ENCODE measurements at places on chromosomes 2 and 18.
A peak's percentile ranks its signal among the peaks of the same experiment; 100 is the strongest.

DNA sequence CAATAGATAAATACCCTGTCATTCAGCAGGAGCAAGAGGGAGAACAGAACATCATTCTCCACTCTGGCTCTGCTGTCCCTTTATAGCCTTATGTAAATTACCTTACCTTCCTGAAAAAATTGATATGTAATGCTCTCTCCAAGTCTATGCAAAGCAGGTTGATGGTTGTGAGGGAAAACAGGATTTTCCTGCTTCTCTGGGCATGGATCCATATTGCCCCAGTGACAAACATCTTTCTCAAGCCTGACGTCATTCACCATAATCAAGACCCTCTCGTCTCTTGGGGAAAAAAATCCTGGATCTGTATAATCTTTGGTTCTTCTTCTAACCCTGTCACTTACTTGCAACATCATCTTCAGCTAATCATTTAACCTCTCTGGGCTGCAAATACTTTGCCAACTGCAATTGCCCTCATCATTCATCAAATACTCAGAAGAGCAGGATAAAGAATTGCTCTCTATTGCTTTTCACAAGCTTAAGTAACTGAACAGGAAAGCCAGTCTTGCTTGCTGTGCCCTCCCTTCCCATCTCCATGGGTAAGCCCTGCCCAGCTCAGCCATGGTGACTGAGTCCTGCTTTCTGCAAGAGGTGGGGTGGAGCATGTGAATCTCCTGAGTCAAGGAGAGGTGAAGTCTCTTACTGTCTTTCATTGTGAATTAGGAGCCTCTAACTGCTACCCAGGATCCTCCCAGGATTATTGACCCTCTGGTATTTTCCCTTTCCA, 123.7 kb upstream of the KLF7 start:
- DNase-seq: no peak

DNA sequence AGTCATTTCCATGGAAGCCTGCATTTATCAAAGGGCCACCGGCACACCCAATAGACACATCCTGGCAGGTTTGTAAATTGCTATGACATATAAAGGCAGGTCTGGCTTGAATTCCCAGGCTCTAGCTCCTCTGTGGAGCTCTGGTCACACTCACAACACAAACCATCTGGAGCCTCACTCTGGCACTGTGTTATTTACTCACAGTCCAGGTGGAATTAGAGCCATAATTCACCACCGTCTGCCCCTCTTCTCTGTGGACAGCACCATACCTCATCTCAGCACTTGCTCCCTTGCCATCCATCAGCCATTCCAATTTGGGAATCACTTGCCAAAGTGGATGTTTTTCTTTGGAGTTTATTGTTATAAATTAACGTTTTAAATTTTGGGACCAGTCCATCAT, 84.3 kb upstream of the OSR1 start:
- DNase-seq: no peak

DNA sequence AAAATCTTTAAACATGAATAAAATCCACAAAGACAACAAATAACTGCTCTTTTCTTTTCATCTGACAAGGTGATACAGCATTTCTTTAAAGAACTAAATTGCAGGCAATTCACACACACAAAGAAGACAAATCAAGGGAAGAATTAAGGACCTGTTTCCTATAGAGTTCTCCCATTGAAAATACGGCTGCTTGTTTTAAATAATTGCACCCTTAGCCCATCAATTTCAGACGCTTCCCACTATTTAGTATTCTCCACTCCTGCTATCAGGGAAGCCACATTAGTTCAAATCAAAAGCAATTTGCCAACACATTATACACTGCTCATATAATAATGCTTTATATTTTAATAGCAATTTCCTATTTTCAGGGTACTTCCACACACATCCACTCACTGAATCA, 11.3 kb downstream of the CMPK2 start:
- no peak for DNase-seq

- DNase-seq: no peak
Measured at GRCh38 chr2:188853307-188853706, 120.9 kb upstream of the COL3A1 start.

- no peak for DNase-seq
Measured at GRCh38 chr2:157257312-157258252, at the start of gene GALNT5. GALNT5 (plus strand) TSS chr2:157257705; CDS start chr2:157258083, 378 bp downstream.

DNA sequence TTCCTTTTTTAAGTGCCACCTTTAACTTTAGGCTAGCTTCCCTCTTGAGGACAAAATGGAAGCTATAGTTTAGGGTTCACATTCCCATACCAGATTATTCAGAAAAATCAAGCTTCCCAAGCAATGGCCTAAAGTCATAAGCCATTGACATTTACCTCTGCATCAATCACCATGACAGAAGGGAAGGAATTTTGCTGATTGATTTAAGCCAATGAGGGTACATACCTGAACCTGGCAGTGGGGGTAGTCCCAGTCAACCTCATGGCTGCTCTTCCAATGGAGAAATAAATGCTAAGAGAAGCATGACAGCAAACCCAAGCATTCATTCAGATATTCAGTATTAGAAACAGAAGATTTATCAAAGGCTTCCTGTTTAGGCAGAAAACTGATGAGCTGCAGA, 128.4 kb upstream of the CREB1 start:
- no peak for DNase-seq

DNA sequence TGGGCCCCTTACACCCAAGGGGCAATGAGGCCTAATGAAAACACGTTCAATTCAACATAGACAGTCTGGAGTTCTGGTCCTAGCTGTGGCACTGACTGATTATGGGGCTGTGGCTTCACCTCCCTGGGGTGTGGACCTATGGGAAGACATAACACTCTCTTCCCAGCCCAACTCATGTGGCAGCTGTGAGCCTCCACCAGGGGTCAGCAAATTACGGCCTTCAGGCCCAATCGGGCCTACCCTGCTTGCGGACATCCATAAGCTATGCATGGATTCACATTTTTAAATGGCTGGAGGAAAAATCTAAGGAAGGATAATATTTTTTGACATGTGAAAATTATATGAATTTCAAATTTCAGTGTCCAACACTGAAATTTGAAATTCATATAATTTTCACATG, 101.3 kb downstream of the LOXHD1 start:
- DNase-seq: no peak

DNA sequence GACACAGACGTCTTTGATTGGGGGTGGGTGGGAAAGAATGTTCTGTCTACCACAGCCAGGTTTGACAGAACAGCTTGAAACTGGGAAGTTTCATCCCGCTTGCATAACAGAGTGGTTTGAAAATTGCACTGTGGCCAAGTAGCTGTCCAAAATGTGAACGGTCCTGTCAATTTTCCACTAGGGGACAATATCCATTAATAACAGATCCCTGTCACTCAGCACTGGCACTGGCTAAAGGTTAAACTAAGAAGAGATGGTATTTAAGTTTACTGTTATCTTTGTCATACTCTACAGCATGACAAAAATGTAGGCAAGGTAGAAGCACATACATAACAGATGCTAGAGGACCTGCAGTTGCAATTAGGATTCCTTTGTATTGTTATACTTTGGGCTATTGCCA, 55.6 kb upstream of the ACMSD start:
- DNase-seq: no peak

DNA sequence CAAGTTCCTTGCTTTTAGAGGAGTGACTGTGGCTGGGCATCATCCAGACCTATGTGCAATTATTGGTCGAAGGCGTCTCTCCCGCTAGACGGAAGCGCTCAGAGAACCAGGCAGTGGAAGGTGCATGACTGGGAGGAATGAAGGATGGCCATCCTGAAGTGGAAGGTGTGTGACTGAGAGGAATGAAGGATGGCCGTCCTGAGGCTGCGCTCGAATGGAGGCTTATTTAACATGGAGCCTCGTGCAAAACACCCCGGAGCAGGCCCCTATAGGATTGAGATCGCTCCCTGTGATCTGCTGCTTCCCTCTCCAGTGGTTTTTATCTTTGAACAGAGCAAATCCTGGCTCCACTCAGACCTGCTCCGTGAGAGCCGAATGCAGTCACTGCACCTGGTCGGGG, 140.2 kb upstream of the ID2 start:
- DNase-seq: no peak

DNA sequence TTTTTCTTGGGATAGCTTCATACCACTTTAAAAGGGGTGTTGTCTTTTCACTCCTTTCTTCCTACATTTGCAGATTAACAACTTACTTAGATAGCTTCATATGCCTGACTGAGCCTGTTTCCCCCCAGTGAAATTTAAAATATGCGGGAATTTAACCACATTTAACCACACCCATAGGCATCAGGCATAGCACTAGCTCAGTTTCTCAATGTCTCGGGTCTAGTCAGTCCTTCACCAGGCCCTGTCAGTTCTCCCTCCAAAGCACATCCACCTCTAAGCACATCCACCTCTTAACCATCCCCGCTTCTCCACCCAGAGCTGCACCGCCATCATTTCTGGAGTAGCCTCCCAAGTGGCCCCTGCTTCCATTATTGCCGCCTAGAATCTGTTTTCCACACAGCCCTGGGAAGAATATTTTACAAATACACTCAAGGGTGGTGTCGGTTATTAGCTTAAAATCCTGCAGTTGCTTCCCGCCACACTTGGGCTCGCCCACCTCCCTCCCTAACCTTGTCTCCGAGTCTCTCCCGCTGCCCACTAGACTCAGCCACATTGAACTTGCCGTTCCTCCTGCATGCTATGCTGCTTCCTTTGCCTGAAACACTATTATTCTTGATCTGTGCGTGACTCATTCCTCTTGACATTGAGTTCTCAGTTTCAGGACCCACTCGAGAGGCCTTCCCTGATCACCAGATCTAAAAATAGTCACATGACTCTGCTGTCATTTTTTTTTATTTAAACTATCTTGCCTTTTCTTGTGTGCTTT, 68.3 kb downstream of the SPTBN1 start:
- DNase-seq: peak; percentile 34

DNA sequence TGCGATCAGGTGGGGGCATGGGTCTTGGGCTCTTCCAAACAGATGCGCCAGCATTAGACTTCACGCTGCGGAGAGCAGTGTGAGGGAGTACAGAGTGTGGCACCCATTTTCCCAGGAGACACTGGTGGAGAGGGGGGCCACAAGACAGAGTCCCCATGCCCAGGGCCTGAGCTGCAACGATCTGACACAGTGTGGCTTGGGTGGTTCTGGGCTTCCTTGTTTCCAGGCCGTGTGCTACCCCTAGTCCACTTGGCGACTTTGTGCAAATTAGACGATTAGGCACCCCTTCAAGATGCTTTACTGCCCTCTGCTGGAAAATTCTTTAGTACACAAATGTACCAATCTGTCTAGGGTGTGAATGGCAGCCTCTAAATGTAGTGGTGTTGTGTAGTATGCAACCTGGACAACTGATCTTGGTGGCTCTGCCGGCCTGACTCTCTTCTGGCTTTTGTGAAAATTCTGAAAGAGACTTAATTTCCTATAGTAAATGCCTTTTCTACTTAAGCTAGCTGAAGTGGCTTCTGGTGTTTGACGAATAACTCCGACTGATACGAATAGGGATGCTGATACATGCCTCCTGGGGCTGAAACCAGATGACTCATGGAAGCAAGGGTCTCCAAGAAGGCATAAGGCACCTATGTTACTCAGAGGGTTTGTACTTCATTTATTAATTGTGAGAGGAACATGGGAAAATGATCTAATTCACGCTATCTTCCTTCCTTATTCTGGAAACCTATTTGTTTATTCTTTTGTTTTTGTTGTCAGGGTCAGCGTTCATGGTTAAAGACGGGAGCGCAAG, 92.3 kb upstream of the SMAD2 start:
- DNase-seq: no peak

- DNase-seq: no peak
Measured at GRCh38 chr18:40956213-40956612, 998.8 kb upstream of the PIK3C3 start.

DNA sequence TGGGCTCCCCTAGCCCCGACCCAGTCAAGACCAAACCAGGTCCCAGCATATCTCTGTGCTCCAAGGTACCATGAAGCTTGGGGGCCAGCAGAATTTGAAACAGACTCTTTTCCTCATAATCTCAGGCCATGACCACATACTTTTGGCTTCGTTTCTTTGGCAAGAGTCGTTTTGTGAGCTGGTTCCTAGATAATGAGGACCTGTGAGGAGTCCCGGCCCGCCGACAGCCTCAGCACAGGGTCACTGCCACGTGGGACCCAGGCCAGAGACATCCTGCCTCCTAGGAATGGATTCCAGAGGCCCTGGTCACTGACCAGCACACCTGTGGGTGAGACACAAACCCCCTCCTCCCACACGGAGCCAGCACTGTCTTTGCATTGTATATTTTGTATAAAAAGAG, 73.5 kb downstream of the VAPA start:
- DNase-seq: no peak

GRCh38 chr18:37624318-37624717, 58.7 kb upstream of the CELF4 start:
- DNase-seq: no peak

DNA sequence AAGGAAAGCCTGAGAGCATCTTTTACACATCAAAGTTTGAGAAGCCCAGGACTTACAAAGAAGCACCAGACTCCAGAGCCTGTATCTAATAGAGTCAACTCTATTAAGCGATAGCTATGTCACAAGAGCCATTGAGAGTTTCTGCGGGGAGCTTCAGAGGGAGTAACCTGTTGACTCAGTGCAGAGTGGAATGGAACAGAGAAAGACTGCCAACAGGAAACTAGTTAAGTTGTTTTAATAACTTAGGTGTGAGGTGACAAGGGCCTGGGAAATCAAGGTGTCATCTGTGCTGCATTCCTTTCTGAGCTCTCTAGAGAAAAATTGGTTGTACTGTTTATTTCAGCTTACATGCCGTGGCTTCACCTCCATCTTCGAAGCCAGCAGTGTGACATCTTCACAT, 513.8 kb upstream of the POU3F3 start:
- no peak for DNase-seq

GRCh38 chr18:14969500-14969899, 221.5 kb downstream of the ANKRD30B start:
- DNase-seq: no peak

- no peak for DNase-seq
Measured at GRCh38 chr2:65658881-65659280, 226.5 kb upstream of the SPRED2 start.

- DNase-seq: no peak
Measured at GRCh38 chr2:147351784-147352183, 493.0 kb upstream of the ACVR2A start.

DNA sequence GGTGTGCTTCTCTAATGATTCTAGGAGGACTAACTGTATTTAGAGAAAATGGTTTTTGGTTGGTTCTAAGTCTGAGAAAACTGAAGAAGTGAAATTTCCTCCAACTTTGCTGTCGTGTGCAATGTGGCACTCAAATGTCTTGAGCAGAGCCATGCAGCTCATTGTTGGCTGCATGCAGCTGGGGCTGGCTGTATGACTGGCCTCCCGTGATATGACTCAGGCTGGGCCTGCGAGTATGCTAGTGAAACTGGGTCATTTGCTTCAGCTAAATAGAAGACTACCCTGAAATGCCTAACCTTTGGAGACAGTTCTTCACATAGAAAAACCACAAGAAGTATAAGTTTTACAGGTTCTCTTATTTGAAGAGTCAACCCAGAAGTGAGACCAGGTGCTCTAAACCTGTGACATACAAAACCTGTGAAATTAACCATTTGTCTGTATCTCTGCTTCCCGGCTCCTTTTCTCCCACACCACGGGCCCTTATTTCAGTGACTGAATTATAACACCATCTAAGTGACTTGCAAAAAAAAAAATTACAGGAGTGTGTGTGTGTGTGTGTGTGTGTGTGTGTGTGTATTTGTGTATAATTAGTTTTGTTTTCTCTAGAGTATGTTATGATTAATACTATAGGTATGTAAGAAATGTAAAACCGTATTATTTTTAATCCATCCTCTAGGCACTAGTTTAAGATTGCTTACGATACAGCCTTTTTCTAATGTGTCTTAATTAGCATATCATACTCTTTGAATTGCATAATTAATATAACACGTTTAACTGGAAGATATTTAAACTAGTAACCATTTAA, 15.9 kb downstream of the POLI start:
- DNase-seq: peak; percentile 85

Measured in activated CD4-positive, alpha-beta T cell treated with anti-CD3 and anti-CD28 coated beads, Interleukin-2, amount 50 U/mL, for 48 hours (primary cell).